Activated T-helper 1 cell treated with anti-CD3 and anti-CD28 coated beads, Interleukin-12 subunit alpha, Interleukin-12 subunit beta, Interleukin-2, Interleukin-4 antibody, amounts not matched to agents 30 ng/mL and 10 ng/mL and 1 ng/mL, durations not matched to agents 14 hours and 24 hours and 36 hours (primary cell): ENCODE measurements at places on chromosomes 12 and 14. TPM values are rescaled to one million over a fixed set of nuclear protein-coding genes. Genes with fewer than 3 reads are reported as not detected.

SMAGP gene
- total RNA-seq, result 0.16 TPM in 1 of 2 replicates, not detected in the other

DNA sequence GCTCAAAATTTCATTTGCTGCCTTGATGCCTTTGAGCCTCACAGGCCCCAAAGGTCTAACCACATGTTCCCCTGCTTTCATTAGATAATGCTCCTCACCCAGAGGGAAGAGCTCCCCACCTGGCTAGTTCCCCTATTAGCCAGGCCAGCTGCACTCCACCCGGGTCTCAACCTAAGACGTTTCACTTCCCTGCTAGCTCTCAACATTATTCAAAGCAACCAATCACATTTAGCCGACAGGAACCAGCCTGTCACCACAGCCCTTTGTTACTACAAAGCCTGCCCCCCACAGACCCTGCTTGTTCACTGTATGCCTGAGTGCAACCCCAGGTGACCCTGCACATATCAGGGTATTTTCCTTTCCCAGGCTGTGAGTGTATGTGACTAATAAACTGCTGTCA, 78.6 kb downstream of the SLC15A5 start:
- no peak for DNase-seq

GRCh38 chr12:49505672-49506071, 33.2 kb upstream of the KCNH3 start:
- DNase-seq, result no peak

GRCh38 chr12:53078425-53079225, 565 bp downstream of the SPRYD3 start:
- DNase-seq, result no peak

- no peak for DNase-seq
These were observed 332.0 kb downstream of the MED13L start for GRCh38 chr12:115945491-115945885.

DNA sequence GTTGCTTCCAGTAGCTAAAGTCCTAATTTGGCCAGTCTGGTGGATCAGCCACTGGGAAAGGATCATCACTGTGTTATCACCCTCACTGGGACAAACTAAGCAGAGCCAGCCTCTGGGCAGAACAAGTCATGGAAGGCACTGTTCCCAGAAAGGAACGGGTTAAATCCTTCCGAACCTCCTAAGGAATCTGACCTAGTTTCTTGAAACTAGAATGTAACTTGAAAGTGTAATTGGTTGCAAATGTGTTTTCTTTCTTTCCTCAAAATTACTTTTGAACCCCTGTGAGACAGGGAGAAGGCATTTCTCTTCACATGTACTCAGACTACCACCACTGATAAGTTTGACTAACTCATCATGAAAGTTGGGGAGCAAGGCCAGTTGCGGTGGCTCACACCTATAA, 18.7 kb upstream of the KICS2 start:
- DNase-seq, result no peak
